ENCODE measurements at places on chromosomes 6 and 20.

GRCh38 chr6:18118330-18118729 is 4.1 kb downstream of the NHLRC1 start:
- DNase-seq: no peak

DNA sequence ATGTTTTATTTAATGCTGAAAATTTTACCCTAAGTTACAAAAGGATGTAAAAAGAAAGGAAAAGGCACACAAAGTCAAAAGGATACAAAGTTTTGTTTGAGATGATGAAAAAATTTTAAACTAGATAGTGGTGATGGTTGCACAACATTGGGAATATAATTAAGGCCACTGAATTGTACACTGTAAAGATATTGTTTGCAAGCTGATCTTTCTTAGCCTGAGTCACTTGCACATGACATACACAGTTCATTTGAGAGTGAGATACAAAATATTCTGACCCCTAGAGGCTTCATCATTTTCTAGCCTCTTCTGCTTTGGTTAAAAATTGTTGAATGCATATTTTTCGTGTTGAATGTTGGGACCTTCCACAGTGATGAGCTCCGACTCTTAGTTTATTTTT is 462.6 kb downstream of the HDGFL1 start:
- DNase-seq: no peak

- no peak for DNase-seq
These were observed 84.0 kb downstream of the DTNBP1 start for GRCh38 chr6:15578716-15579391.

GRCh38 chr6:80872199-80872950 is 765.9 kb downstream of the BCKDHB start:
- DNase-seq: no peak

- DNase-seq: no peak
These were observed 10.2 kb downstream of the LRRC1 start for GRCh38 chr6:53805016-53805415.

DNA sequence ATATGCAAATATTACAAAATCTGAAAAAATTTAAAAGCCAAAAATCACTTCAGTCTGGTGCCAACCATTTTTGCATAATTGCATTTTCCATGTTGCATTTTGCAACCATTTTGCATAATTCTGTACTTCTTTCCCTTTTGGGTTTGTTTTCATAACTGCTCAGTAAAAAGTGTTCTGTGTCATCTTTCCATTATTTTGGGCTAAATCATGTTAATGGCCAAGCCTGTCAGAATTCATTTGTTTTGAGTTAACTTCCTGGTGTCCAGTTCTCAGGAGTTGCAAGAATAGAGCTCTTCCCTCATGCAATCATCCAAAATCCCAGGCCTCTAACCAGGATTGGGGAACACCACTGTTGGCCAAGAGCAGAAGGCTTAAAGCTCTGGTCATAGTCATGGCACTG is 133.6 kb downstream of the MTHFD1L start:
- no peak for DNase-seq

DNA sequence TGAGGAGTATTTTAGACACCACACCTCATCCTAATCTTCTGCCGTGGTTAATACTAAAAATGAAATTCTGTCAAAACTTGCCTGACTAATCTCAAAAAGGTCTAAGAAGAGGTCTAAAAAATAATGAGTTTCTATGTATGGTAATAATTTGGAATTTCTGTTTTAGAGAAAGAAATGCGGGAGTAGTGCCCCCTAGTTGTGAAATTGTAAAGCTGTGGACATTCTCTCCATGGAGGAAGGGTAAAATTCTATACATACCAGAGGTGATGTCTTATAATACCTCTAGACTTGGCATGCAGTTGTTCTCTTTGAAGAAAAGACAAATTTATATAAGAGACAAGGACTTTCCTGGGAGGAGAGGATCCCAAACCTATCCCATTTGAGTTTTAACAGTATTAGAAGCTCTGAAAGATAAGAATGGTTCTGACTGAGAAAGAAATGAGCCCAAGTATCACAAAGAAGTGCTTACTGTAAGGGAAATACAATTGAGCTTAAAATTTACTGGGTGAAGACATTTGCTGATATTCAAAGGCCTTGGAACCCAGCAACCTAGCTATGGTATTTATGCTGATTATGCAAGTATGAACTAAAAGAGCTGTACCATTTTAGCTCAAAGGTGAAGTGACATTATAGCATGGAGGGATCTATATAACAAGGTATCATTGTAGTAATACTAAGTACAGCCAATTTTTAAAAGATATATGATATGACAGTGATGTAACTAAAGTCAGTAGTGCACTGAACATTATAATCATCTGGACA is 5.1 kb upstream of the EPHA7 start:
- DNase-seq: no peak

DNA sequence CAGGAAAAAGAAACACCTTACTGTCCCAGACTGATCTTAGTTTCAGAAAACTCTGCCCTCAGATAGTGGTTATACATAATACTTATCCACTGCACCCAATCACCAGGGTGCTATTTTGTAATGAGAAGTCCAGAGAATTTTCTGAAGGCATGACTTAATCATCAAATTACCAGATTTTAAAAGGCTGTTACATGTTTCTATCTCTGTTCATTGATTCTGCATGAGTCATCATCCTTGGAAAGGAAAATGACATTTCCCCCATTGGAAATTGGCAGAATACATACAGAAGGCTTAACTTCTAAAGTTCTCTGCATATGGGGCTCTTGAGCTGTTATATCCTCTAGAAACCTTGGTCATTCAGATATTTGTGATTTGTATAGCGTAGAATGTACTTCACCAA is 587.9 kb upstream of the FLRT3 start:
- no peak for DNase-seq

GRCh38 chr6:109428889-109429477 is 11.4 kb downstream of the PPIL6 start:
- no peak for DNase-seq

DNA sequence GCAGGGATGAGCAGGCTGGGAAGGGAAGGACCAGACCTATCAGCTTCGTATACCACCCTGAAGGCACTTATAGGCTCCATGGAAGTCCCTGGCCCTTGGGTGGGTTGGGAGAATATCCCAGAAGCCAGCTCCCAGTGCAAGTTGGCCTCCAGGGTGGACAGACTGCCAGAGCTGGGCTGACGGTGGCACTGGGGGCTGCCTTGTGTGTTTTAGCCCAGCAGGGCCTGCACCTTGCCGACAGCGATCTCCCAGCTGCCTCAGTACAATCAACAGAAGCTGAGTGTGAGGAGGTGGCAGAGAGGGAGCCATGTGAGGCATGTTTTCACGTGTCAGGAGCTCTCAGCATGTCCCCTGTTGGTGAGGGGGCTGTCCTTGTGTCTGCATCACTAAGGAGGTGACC is 159.5 kb downstream of the VEGFA start:
- DNase-seq: no peak
